ENCODE measurements at places on chromosomes 3 and 15.

- no peak for DNase-seq
Measured at GRCh38 chr15:61634837-61635236, 405.7 kb upstream of the RORA start.

GRCh38 chr3:109924196-109924595 is 586.9 kb upstream of the DPPA4 start:
- no peak for DNase-seq

DNA sequence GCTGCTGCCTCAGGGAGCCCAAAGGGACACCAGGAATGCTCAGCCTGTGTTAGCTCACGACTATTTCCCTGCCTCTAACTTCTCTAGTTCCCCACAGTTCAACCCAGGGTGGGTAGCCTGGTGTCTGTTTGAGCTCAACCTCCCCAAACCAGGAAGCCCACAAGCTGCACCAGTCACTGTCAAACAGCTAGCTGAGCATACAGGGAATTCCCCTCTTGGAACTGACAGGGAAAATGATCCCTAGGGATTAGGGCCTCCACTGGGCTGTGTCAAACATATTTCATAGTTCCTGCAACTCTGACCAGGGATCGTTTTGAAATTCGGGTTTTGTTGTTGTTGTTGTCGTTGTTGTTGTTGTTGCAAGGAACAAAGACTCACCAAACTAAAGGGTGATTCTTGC is 147.1 kb upstream of the ICE2 start:
- DNase-seq, result no peak

GRCh38 chr15:52559575-52559974 is 9.3 kb downstream of the ARPP19 start:
- DNase-seq, result peak; percentile 62

- DNase-seq, result no peak
Measured at GRCh38 chr3:188007897-188008296, 146.1 kb upstream of the LPP start.

DNA sequence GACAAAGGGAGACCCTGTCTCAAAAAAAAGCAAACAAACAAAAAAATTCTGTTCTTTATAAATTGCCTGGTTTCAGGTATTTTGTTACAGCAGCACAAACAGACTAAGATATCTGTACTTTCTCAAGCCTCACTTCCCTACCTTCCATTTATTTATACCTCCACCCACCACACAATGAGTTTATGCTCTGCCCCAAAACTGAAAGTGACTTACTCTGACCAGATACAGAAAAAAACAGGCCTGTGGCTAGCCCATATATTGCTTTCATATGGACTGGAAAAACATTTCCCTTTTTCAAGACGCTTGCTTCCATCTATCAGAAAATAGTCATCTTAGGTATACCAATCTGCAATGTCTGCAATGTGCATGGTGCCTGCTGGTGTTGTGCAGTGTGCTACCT is 8.7 kb upstream of the GPD1L start:
- no peak for DNase-seq

- no peak for DNase-seq
Measured at GRCh38 chr3:105858017-105858416, 10.8 kb downstream of the CBLB start.

GRCh38 chr3:105827959-105828358 is 40.9 kb downstream of the CBLB start:
- peak; percentile 20 for DNase-seq

DNA sequence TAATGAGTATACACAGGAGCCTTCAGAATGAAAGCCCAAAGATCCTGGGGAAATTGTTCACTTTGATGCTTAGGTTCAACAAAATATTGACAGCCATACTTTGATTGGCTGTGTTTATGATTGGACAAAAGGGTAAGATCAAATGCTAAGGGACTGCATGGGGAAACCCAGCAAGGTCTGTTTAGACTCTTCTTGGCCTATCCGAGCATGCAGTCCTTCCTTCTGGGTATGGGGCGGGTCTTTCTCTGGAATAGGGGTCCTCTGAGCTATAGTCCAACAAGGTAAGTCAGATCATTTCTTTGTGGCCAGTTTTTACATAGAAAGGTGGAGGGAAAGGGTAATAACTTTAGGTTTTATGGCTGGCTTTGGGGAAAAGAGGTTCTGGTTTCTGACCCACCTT is 52.9 kb upstream of the ACKR4 start:
- DNase-seq, result no peak

DNA sequence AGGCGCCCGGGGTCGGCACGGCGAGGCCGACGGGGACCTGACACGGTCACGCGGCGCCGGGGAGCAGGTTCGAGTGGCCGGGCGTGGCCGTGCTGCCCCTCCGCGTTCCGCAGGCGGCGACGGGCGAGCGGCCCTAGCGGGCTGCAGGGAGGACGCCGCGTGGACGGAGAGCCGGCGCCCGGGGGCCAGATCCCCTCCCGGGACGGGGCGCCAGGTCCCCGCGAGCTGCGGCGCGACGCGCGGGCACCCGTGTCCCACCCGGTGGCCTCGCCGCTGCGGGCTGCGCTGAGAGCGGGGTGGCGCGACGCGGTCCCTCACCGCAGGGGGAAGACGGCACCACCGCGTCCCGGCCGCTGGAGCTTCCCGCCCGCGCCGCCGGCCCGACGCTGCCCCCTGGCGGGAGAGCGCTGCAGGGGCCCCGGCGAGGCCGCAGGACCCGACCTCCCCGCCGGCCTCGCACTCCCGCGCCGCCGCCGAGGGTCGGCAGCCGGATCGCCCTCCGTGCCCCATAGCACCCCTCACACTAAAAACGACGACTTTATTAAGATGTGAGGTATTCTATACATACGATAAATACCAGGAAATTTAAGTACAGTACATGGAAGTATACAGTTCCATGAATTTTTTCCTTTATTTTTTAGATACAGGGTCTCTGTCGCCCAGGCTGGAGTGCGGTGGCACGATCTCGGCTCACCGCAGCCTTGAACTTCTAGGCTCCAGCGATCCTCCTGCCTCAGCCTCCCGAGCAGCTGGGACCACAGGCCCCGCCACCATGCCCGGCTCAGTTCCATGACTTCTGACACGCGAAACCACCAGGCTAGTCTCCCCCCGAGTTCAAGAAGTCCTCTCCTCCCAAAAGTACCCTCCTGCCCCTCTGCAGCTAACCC is 1.3 kb upstream of the PIGZ start:
- DNase-seq, result peak; percentile 79

GRCh38 chr15:84725001-84725491 is 9.1 kb upstream of the SEC11A start:
- DNase-seq, result no peak

- no peak for DNase-seq
Measured at GRCh38 chr3:40185029-40185695, 124.3 kb upstream of the EIF1B start.

GRCh38 chr3:158935846-158936245 is 134.0 kb downstream of the MFSD1 start:
- DNase-seq, result no peak

- no peak for DNase-seq
Measured at GRCh38 chr3:182305881-182306665, 487.2 kb upstream of the ATP11B start.

GRCh38 chr15:99169769-99170311 is 65.0 kb downstream of the SYNM start:
- no peak for DNase-seq

DNA sequence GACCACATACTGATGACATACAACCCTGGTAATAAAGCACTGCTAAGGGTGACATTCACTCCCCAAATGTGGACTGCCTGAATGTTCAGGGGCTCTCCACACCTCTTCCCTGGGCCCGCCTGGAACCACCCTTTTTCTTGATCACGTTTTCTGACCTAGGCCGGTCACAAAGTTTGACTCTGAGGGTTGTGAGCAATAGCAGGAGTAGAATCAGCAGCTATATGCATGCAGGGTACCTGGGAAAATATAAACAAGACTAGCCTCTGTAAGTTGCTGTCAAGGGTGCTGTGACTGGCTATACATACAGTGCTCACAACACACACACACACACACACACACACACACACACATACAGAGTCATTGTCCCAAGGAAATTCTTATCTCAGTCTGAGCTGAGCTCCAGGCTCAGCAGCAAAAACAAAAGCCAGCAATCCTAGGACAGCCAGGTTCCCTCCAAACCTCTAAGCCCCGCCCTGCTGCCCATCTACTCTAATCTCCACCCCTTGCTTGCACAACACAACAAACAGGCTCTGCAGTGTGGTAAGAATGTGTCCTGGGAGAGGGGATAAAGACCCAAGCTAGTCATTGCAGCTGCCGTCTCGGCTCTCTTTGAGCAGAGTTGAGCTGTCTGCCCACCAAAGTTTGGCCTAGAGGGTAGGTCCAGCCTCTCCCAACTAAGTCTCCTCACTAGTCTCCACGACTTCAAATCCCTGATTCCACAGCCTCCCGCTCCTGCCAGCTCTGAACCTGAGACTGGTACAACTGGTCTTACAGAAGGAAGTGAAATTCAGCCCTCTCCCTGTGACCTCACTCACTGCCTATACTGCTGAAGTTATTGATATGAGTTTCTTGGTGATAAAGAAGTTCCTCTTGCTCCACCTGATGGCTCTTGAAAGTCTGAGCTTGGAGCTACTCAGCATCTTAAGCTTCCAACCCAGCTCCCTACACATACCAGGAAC is 2.2 kb downstream of the BMF start:
- DNase-seq, result no peak

DNA sequence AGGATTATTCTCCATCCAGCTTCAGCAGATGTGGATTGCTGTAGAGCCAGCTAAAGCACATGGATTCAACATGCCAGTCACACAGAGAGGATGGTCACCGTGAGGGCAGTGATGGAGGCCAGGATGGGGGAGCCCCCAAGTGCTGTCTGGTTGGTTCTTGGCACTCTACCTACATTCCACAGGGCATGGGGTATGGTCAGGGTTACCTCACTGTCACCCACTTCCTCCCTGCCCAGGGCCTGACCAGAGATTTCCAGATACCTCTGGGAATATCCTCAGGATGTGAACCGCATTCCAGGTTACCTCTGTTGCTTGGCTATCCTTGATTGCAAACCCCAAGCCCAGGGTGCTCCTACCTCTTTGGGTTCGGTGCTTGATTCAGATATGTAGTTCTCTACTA is 147.3 kb upstream of the TRIM42 start:
- no peak for DNase-seq

GRCh38 chr3:133674290-133674919 is 12.7 kb upstream of the TOPBP1 start:
- no peak for DNase-seq

DNA sequence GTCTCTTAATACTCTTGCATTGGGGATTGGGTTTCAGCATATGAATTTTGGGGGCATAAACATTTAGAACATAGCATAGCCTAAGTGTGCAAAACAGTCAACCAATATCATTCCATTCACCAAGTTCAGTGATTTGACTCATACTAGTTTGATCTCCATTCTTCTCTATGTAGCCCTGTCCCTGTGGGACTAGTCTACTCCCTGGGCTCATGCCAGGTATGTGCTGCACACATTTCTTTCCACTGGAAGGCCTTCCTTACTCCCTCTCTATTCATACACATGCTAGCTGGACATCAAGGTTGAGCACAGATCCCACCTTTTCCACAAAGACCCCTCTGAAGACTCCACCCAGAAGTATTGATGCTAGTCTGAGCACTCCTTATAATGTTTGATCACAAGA is 5.1 kb downstream of the ZDHHC23 start:
- no peak for DNase-seq

DNA sequence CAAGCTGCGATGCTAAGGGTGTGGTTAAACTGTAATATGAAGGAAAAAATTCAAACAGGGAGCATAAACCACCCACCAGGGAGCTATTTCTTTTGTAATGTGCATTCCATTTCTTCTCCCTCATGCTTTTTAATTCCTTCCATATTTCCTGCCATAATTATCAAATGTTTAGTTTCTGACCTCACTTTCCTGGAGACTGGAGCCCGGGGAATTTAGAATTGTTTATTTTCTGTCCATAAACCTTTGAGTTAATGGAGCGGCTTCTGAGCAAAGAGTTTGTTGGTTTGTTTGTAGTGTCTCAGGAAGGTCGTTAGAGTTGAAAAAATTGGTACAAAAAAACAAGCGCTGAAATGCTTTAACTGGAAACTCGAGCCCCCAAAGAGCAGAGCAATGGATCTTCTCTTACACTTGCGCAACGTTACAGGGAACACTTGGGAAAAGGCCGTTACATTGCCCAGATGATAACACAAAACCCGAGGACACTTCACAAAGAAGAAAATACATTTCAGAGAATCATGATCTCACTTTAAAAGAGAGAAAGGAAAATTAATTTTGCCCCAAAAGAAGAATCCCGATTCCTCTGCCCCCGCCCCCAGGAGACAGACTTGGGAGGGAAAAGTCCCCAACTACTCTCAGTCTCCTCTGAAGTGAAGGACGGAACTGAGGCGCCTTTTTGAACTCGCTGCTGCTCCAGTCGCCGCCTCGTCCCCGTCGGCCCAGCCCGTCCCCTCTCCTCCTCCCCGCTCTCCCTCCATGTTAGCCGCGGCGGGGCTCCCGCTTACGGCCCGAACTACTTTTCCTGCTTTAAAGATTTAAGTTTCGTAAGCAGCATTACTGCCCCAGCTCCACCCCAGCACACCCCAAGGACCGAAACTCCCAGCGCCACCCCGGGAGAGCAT is 842 bp downstream of the FSTL1 start:
- DNase-seq, result no peak
